ENCODE measurements at places on chromosomes 7 and 10. TPM values are rescaled to one million over a fixed set of nuclear protein-coding genes. Genes with fewer than 3 reads are reported as not detected.
A peak's percentile ranks its signal among the peaks of the same experiment; 100 is the strongest.

- no peak overlapping the region for H3K4me3 ChIP-seq
Observed at GRCh38 chr10:98745645-98746044, 298.9 kb upstream of the HPS1 start.

DNA sequence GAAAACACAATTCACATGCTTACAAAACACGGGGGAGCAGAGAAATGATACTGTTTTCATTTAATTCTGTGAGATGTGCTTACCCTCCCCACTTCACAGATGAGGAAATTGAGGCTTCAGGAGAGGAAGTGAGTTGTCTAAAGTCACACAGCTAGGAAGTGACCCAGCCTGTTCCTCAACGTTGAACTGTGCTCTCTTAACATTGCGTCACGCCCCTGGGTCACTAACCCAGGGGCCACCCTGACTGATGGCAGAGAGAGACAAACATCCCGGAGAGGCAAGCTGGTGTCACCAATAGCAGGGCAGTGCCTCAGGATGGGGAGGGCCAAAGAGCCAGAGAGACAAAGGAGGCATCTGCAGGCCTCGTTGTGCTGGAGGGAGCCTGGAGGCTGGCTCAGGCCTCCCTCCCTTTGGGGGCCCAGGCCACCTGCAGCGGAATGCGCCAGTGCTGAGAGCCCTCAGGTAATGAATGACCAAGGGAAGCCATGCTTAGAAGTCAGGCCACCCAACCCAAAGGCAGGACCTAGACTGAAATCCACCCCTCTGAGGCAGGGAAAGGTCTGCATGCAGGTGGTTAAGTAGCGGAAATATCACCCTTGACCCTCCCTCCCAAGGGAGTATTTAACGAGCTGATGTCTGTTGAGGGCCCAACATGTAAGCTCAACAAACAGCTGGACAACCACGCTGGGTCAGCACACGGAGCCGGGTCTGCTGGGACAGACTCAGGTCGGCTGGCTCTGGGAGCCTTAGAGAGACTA lies 81.3 kb downstream of the C10orf105 start:
- DNase-seq: no peak
- peaks cover 6% of the 10 kb centered on the region for H3K4me1 ChIP-seq
- peaks cover under 1% of the 10 kb centered on the region for H3K27me3 ChIP-seq
- H3K36me3 ChIP-seq: no peaks in the 10 kb centered on the region
- no peak overlapping the region for H3K4me3 ChIP-seq

DNA sequence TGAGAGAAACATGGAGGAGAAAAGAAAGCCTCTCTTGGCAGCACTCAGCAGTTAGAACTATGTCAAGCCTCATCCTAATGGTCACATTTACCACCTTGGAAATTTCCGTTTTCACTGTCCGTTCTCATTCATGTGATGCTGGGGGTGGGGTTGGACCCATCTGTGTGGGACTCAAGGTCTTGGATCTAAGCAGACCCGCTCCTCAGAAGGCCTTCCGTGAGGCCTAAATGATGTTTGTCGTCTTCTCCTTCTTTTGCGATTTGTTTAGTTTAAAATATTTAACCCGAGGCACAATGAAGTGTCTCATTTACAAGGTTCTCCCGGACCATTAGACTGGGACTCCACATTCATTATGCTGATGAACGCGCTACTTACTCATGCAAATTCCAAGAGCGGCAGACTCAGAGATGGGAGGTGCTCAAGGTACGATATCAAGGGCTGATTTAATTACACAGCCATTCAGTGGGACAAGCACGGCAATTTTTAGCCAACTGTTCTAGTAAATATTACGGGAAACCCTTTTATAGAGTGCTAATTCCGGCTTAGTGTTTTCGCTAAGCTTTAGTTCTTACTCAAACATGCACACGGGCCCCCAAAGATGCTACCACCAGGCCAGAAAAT lies 109.1 kb upstream of the EFCAB10 start:
- H3K4me3 ChIP-seq: peak overlapping the region; percentile 92
- peaks cover 4% of the 10 kb centered on the region for H3K36me3 ChIP-seq
- no peak for DNase-seq
- peak overlapping the region; percentile 99 for H3K27ac ChIP-seq
- no peaks in the 10 kb centered on the region for H3K27me3 ChIP-seq

GRCh38 chr10:71964743-71965515 lies 734 bp downstream of the CHST3 start:
- H3K4me1 ChIP-seq: peaks cover 11% of the 10 kb centered on the region
- peak overlapping the region; percentile 84 for H3K4me3 ChIP-seq
- H3K27ac ChIP-seq: peak overlapping the region; percentile 56
- DNase-seq: no peak
- no peaks in the 10 kb centered on the region for H3K36me3 ChIP-seq

- peak overlapping the region; percentile 86 for H3K4me3 ChIP-seq
- H3K4me1 ChIP-seq: peaks cover 13% of the 10 kb centered on the region
- DNase-seq: no peak
- H3K36me3 ChIP-seq: no peaks in the 10 kb centered on the region
- no peaks in the 10 kb centered on the region for H3K27me3 ChIP-seq
Observed at GRCh38 chr10:89392974-89393373, 551 bp downstream of the IFIT1 start.

The OPN1SW gene
- 0.24 TPM for polyA plus RNA-seq

The CALML3 gene
- polyA plus RNA-seq: not detected
